Stimulated activated CD8-positive, alpha-beta memory T cell treated with anti-CD3 and anti-CD28 coated beads, Interleukin-4, amount 100 ng/mL, for 1 hour (primary cell): ENCODE measurements at places on chromosomes 6 and 20.

DNA sequence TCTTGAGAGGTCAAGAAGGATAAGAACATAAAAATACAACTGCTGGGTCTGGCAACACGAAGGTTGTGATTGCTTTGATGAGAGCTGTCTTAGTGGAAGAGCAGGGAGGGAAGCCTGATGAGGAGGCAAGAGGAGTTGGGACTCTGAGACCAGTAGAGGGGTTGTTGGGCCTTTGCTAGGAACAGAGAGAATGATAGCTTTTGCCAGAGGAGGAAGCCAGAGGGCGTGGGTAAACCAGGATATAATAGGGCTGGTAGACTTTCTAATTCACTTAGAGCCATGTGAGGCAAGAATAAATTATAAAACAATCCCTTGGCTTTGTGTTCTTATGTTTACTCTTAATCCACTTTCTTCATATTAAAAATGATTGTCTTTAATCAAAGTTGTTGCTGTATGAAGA lies 78.6 kb downstream of the RCAN2 start:
- no peak for DNase-seq

DNA sequence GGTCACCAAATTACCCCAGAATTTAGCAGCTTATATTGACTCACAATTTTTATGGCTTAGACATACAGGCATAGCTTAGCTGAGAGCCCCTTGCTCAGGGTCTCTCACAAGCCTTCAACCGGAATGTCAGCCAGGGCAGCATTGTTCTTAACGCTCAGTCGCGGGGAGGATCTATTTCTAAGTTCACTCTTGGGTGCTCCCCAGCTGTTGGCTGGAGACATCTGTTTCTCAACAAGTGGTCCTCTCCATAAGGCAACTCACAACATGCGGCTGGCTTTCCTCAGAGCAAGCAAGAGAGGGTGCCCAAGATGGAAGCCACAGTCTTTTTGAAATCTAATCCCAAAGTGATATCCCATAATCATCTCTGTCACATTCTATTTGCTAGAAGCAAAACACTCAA lies 46.6 kb downstream of the SLX4IP start:
- no peak for DNase-seq

DNA sequence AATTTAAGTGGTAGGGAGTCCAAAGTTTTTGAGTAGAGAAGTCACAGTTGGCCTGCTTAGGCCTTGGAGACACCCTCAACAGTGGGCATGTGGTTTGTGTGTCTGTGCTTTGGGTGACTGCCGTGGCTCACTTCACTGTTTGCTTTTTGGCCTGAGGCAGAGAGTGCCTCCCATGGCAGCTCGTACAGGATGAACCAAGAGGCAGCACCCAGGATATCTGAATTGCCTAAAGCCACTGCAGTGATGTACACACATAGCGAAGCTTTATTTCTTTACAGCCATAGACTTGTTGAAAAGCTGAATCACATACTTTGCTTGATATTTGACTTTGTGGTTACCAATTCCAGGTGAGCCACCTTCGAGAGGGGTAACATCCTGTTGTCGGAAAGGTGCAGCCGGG lies 21.6 kb downstream of the RREB1 start:
- no peak for DNase-seq

DNA sequence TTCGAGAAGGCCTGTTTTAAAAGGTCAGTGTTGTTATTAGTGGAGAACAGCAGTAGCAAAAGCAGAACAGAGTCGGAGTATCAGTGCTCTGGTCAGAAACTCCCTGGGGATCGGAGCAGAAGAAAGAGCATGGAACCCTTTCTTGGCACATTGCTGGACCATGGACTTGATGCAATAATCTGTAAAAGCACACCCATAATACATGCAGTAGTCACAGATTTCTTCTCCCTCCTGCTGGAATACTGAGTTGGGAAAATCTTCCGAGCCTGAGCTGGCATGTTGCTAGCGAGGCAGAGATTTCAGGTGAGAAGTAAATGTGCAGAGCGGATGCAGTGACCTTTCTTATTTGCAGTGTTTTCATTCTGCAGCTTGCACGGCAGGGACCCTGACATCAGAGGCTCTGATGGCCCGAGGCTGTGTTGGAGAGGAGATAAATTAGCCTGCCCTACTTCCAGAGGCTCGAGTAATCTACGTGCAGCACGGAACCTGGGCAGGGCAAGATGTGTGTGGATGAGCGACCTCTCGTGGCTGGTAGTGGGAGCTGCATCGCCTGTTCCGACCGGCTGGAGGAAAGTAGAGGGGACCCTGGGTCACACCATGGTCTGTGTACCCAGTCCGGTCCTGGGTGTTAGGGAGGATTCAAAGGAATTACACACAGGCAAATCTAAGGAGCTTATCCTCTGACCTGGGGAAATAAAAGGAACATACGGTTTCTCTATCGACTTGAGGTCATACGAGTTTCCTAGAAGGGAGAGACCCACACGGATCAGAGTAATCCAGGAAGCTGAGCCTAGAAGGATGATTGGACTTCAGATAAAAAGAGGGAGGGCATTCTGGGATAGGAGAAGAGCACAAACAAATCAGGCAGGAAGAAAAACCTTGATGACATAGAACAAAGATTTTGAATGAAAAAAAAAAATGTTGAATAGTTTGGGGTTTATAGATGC lies 137.0 kb upstream of the STMND1 start:
- peak; percentile 36 for DNase-seq

DNA sequence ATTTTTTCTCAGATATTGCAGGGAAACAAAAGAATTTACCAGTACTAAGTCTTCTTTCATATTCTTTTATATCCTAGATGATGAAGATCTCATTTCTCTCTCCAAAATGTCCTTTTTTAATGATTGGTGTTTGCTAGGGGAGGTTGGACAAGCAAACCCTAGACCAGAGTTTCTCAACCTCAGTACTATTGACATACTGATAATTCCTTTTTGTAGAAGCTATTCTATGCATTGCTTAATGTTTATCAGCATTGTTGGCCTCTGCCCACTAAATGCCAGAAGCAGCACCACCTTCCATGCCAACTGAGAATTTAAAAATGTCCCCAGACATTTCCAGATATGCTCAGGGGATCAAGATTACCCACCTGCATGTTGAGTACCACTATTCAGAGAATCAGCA lies 14.4 kb upstream of the TFAP2B start:
- DNase-seq: no peak
